Brain (organoid and tissue), 16 donors: ENCODE measurements at places on chromosomes 5 and 9.

DNA sequence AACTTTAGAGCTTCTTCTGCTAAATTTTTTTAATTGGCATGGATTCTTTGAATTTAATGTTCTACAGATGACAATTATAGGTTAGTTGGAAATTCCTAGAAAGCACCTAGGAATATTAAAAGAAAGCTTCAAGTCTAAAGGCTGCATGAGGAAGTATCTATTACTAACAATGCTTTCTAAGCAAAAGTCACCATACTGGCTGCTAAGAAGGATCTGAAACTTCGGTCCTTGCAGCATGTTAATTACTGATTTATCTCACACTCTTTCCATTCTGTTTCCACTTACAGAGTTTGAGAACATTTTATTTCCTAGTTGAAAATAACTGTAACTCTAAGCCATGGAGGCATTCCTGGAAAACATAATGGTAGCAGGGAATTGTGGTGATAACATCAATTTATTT lies 8.4 kb downstream of the SEMA6A start:
- no peak for DNase-seq

DNA sequence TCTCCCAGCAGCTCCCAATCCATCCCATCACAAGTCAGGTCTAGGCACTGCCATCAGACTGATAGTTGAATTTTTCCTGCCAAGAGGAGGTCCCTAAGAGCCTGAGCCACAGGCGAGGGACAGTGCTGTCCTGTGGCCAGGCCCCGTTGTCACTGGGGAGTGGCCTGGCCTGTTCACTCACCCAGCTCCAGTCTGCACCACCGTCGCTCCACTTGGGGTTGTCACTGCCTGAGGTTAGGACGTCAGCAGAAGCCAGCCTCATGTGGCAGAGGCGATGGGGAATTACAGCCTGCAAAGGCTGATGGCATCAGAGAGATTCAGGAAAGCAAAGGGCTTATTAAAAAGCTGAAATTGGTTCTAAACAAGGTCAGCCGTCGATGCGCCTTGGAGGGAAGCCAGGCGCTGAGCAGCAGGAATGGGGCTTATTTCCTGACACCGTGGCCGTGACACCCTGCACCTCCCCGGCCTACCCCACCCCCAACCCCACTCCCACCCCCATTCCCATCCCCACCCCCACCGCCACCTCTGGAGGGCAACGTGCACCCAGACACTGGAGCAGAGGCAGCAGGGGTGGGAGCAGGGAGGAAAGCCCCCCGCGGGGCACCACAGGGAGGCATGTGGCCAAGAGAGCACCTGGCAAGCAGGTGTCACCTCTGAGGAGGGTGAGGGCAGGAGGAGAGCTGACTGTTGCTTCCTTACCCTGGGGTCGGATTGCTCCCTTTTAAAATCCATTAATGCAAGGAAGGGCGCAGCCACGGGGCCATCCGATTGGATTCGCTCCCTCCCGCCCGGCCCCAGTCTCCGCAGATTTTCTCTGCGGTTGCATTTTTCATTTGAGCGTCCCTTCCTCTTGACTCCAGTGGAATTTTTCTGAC lies 3.1 kb upstream of the DBH start:
- no peak for DNase-seq

- DNase-seq, result no peak
Measured at GRCh38 chr9:111866976-111867375, 29.6 kb upstream of the UGCG start.

DNA sequence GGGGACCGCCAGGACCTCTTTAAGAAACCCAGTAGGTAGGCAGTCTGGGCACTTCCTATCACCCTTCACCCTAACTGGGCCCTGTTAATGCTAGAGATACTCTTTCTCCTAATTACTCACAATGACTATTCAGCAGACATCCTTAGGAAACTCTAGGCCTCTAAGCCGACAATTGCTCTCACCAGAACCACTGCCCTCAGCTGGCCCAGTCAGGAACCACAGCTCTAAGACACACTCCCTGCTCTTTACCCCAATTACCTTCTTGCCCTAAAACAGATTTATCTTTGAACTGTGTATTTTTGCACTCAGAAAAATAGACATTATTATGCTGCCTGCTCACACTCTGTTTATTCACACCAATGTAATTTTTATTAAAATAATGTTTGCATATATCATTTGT lies 432.6 kb upstream of the SLC30A5 start:
- no peak for DNase-seq

DNA sequence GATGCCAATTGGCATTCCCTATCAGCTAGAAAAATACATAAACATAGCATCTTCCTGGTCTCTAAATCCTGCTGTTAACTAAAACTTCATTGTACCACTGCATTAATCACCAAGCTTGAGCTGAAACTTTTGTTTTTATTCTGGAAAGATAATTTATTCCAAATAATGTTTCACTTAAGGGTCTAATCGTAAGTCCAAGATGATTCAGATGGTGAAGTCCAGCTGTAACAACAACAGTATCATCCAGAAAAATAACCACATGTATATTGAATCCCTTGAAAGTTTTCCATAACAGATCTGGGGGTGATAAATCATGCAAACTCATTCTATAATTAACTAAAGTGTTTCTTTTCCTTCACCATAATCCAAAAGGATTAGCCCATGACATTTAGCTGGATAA lies 23.9 kb downstream of the RORB start:
- no peak for DNase-seq
